Upper lobe of left lung (tissue), 6 donors: ENCODE measurements at places on chromosomes 5 and 9. TPM values are rescaled to one million over a fixed set of nuclear protein-coding genes. Genes with fewer than 3 reads are reported as not detected.

DNA sequence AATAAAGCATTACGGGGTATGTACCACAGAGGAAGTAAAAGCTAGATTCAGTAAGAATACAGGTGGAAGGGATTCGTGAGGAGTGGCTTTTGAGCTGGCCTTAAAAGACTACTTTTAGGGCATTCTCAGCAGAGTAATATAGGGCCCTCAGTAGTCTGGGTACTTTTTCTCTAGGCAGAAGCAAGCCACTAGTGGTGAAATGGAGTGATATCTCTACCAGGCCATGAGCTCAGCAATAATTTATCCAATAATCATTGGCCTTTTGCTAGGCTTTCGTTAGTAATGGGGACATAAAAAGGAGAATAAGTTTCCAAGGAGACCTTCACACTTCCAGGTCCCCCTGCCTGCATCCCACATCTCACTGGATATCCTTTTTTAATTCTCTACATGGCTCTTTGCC lies 1.7 kb downstream of the POLR3G start:
- H3K27me3 ChIP-seq: no peaks in the 10 kb centered on the region
- H3K36me3 ChIP-seq: no peaks in the 10 kb centered on the region
- DNase-seq: no peak
- H3K27ac ChIP-seq: no peak overlapping the region
- no peak overlapping the region for H3K4me3 ChIP-seq
- H3K4me1 ChIP-seq: peaks cover 14% of the 10 kb centered on the region

Gene NIM1K
- total RNA-seq: 4.4 TPM

- H3K27ac ChIP-seq: no peak overlapping the region
- H3K36me3 ChIP-seq: no peaks in the 10 kb centered on the region
- no peaks in the 10 kb centered on the region for H3K4me1 ChIP-seq
- H3K4me3 ChIP-seq: no peak overlapping the region
- DNase-seq: no peak
- H3K27me3 ChIP-seq: no peaks in the 10 kb centered on the region
Measured at GRCh38 chr9:79120533-79120932, 451.2 kb upstream of the TLE4 start.

Gene NOXA1
- 20.1 TPM for total RNA-seq

DNA sequence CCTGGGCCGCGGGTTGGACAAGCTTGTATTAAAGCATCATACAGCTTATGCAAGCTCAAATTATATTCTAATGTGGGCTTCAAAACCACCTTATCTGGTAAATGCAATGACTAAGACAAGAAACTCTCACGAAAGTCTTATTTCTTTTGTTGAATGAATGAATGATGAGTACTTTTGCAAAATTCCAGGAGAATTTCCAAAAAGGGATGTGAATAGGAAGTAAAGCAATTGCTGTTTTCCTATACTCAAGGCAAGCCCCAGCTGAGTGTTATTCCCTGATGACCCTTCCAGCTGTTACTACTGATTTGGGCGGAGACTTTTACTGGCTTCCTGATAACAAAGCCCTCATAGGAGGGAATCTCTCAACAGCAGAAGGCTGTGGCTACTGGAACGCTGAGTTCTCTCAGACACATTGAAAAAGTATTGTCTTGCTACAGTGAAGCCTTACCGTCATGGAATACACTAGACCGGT lies 162.8 kb downstream of the SREK1 start:
- DNase-seq: no peak
- H3K27me3 ChIP-seq: no peaks in the 10 kb centered on the region
- H3K36me3 ChIP-seq: no peaks in the 10 kb centered on the region
- H3K27ac ChIP-seq: no peak overlapping the region
- H3K4me3 ChIP-seq: no peak overlapping the region

Gene ECSCR
- 26.9 TPM for total RNA-seq

Gene BTNL3
- not detected for total RNA-seq

DNA sequence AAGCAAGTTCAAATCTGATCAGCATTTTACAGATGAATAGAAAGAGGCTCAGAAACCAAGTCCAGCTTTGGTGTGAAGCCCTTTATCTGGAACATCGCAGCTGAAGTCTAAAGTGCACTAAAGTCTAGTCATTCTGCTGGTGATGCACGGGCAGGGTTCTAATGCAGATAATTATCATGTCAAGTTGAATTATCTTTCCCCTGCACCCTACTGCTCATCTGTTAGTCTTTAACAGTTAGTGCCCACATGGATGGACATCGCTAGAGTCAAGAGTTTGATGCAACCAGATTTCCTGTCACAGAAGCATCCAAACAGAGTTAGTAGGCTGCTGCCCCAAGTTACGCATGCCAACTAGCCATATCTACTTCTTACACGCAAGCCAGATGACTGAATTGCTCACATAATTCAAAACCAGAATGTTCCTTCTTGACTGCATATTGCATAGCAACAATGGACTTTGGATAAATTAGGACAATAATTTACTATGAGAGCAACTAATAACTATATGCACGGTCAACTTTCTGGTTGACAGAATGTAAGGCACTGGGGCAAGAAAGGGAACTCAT lies 1.6 kb upstream of the TOMM5 start:
- no peaks in the 10 kb centered on the region for H3K36me3 ChIP-seq
- peaks cover 20% of the 10 kb centered on the region for H3K4me1 ChIP-seq
- no peak overlapping the region for H3K27ac ChIP-seq

GRCh38 chr9:97900738-97901565 lies 21.3 kb downstream of the TRMO start:
- no peak overlapping the region for H3K4me3 ChIP-seq
- H3K36me3 ChIP-seq: peaks cover 2% of the 10 kb centered on the region
- peaks cover 15% of the 10 kb centered on the region for H3K4me1 ChIP-seq
- no peak for DNase-seq
- no peaks in the 10 kb centered on the region for H3K27me3 ChIP-seq

DNA sequence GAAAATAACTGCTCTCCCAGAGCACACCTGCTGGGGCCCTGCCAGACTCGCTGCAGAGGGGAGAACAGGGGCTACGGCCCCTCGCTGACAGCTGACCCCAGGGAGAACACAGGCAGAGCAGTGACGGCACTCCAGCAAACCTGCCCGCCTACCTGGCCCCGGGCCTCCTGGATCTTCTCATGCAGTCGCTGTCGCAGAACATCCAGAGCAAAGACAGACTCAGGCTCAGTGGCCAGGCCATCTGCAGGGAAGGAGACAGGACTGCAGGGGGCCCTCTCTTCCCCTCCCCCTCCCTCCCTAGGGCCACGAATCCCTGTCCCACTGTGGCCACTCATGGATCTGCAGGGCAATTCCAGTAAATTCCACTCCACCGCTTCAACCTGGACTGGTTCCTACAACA lies 2.4 kb downstream of the SURF6 start:
- H3K27ac ChIP-seq: no peak overlapping the region
- no peak overlapping the region for H3K4me3 ChIP-seq
- H3K4me1 ChIP-seq: peaks cover 36% of the 10 kb centered on the region

DNA sequence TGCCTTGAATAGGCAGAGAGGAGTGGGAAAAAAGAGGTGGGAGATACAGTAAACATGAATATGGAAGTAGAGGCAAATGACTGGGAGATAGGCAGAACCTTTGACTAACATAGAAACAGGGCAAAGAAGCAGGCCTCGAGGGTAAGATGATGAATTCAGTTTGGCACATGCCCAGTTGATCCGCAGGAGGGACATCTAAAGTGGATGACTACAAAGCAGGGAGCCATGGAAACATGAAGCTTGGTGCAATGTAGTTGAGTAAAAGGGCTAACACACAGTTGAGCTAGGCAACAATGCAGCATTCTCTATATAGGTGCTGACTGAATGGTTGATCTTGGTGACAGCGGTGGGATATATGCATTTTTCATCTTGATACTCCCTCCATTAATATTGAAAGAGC lies 253.8 kb downstream of the DMRT2 start:
- no peak overlapping the region for H3K4me3 ChIP-seq
- H3K4me1 ChIP-seq: no peaks in the 10 kb centered on the region
- no peaks in the 10 kb centered on the region for H3K36me3 ChIP-seq
- no peaks in the 10 kb centered on the region for H3K27me3 ChIP-seq

DNA sequence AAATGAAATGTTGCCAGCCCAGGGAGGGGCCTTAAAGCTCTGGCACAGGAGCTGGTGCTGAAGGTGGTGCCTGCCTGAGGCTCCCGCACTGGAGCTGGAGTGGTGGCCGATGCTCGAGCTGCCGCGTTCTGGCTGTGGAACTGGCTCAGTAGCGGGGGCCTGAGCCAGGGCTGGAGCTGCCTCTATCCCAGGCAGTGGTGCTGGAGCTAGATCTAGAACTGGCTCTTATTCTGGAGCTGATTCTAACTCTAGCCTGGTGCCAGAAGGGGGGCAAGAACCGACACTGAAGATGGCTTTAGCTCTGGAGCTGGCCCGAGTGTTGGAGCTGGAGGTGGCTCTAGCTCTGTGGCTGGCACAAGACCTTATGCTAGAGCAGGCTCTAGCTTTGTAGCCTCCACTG lies 19.2 kb downstream of the OBP2B start:
- H3K27me3 ChIP-seq: no peaks in the 10 kb centered on the region
- no peak overlapping the region for H3K4me3 ChIP-seq
- peaks cover 3% of the 10 kb centered on the region for H3K4me1 ChIP-seq

- peaks cover 53% of the 10 kb centered on the region for H3K4me1 ChIP-seq
- no peaks in the 10 kb centered on the region for H3K27me3 ChIP-seq
- H3K27ac ChIP-seq: peak overlapping the region; percentile 98
- H3K36me3 ChIP-seq: no peaks in the 10 kb centered on the region
Measured at GRCh38 chr9:75088646-75089372, 495 bp downstream of the OSTF1 start.

Gene SERF1A
- total RNA-seq: 24.1 TPM

GRCh38 chr9:87812375-87813118 lies 70.1 kb upstream of the SPATA31E1 start:
- no peaks in the 10 kb centered on the region for H3K27me3 ChIP-seq
- no peak for DNase-seq
- no peak overlapping the region for H3K4me3 ChIP-seq
- no peaks in the 10 kb centered on the region for H3K4me1 ChIP-seq
- H3K27ac ChIP-seq: no peak overlapping the region
- H3K36me3 ChIP-seq: no peaks in the 10 kb centered on the region

- H3K36me3 ChIP-seq: no peaks in the 10 kb centered on the region
- peaks cover 9% of the 10 kb centered on the region for H3K4me1 ChIP-seq
- H3K27me3 ChIP-seq: no peaks in the 10 kb centered on the region
- no peak overlapping the region for H3K4me3 ChIP-seq
- DNase-seq: no peak
Measured at GRCh38 chr5:168820874-168821273, 241.7 kb upstream of the PANK3 start.
